A549 treated with DMSO at 1 μM for 4 hours (cell line): ENCODE measurements at places on chromosomes 11 and 22. TPM values are rescaled to one million over a fixed set of nuclear protein-coding genes. Genes with fewer than 3 reads are reported as not detected.

The USP2 gene
- 0.32 to 0.58 TPM (median 0.38 TPM) in 5 replicates for total RNA-seq

The CST6 gene
- total RNA-seq, result not detected in 5 replicates

The SMC1B gene
- 0.01 to 0.04 TPM in 2 of 5 replicates, not detected in the others for total RNA-seq

The CD3G gene
- total RNA-seq, result not detected in 5 replicates

The FXYD2 gene
- total RNA-seq, result 14.5 to 21.4 TPM (median 17.6 TPM) in 5 replicates

The AP2A2 gene
- total RNA-seq, result 28.5 to 41.5 TPM (median 36.3 TPM) in 5 replicates

The PTGDR2 gene
- total RNA-seq, result 0.03 to 0.08 TPM (median 0.07 TPM) in 3 of 5 replicates, not detected in the others

The SCN2B gene
- total RNA-seq, result not detected in 5 replicates

The CALCA gene
- 0.08 to 0.12 TPM in 2 of 5 replicates, not detected in the others for total RNA-seq

The CRYBA4 gene
- total RNA-seq, result not detected in 5 replicates

The OOSP2 gene
- total RNA-seq, result not detected in 5 replicates

The SC5D gene
- 9.9 to 13.1 TPM (median 11.4 TPM) in 5 replicates for total RNA-seq

The OR51B4 gene
- total RNA-seq, result not detected in 5 replicates

The PTPRCAP gene
- total RNA-seq, result 0.22 to 0.36 TPM (median 0.30 TPM) in 5 replicates
